ENCODE measurements at places on chromosomes 7 and 10.

GRCh38 chr10:60236869-60237524 lies 152.7 kb downstream of the ANK3 start:
- DNase-seq: no peak

GRCh38 chr7:131066635-131067034 lies 261.0 kb upstream of the MKLN1 start:
- no peak for DNase-seq

DNA sequence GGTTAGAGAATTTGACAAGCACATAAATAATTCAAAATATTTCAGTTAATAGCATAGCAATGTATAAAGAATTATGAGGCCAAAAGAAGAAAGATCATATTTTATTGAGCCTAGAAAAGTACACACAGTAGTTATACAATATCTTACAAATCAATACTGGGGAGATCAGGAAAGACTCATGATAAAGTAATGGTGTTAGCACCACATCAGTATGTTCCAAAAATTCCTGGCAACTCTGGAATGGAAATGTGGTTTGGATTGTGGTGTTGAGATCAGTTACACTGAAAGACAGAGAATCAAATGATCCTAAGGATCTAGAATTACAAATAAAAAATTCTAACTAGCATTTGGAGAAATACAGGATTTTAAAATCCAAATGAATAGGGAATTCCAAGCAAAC lies 420.5 kb upstream of the CNTNAP2 start:
- no peak for DNase-seq

DNA sequence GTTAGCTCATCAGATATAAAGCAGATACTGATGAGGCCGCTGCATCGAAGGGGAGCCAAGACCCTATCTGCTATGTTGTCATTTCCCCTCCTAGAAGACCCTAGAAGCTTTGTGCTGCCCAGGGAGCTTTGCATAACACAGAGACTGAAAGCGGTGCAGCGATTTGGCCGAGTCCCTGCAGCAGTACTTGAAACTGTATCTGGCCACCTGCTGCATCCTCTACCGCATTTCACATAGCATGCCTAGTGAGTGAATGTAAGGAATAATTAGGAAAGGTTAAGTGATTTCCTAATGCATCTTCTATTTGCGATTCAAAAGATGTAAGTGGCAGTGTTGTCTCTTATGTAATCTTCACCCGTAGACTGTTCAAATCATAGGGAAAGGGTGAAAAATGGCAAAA lies 106.7 kb downstream of the LRMDA start:
- DNase-seq: no peak

DNA sequence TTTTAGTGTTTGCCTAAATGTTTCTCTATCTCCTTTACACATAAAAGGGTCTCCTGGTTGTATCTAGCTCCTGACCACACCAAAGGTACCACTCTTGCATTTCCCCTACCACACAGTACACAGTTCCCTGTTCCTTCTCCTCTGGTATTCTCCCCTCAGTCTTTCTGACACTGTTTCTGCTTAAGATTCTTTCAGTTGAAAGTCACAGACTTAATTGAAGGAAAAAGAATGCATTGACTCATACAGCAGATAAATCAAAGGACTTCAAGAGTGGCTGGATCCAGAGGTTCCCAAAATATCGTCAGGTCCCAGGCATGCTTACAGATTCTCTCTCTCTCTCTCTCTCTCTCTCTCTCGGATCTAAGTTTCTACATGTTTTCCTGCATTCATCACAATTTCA lies 185.6 kb upstream of the LRGUK start:
- no peak for DNase-seq

DNA sequence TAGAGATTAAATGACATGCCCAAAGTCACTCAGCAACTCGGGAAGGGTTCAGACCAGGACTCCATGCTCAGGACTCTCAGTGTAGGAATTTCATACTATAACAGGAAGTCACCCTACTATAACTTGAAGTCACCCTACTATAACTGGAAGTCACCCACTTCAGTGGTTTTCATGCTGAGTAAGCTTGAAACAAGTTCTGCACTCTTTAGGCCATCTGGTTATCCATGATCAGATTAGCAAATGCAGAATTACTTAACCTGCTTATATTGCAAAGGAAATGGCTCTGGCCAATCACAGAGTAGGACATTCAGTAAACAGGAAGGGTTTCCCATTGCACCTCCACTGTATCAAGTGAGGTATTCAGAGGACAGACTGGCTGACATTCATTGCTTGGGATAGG lies 1240.4 kb downstream of the GATA3 start:
- no peak for DNase-seq

GRCh38 chr7:81949306-81949705 lies 179.5 kb upstream of the HGF start:
- no peak for DNase-seq

DNA sequence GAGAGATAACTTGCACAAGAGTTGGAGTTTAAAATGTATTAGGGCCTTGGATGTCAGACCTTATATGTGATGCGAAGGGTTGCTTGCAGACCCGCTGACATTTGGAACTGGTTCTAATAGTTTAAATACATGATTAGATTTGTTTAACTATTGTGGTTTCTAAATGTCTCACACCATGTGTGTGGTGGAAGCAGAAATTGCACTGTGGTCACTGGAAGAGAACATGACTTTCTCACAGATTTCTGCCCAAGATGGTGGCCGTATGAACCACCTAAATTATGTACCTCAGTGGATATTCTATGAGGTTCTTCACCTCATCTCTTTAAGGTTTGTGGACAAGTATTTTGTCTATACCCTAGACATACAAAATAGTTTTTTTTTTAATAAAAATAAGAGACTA lies 8.2 kb upstream of the C1QL3 start:
- DNase-seq: no peak

DNA sequence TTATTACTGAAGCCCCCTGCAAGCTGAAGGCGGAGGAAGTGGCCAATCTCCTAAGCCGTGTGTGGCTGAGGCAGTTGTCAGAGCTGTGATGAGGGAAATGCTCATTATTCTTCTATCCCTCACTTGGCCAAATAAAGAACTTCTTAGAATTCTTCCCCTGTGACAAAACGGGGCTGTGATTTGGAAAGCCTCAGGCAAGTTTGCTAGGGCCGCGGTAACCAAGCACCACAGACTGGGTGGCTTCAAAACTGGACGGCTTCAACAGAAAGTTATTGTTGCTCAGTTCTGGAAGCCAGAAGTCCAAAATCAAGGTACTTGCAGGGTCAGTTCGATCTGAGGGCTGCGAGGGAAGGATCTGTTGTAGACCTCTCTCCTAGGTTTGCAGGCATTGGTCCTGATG lies 72.3 kb upstream of the STEAP1B start:
- no peak for DNase-seq

- no peak for DNase-seq
Measured at GRCh38 chr10:12081879-12082557, 13.3 kb downstream of the DHTKD1 start.

DNA sequence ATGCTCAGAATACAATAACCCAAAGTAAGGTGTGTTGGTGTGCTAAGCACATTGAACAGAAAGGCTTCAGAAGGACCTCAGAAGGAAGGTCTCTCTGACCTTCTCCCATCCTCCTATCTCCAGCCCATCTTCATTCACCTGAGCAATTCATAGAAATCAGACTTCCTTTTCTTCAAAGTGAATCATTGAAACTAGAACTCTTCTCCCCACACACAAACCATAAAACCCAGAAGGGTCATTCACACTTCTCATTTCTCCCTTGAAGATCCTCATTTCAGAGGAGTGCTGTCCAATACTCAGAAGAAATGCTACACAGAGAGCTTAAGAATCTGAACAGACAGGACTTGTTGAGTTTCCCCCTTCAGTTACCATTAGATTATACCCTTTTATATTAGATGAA lies 89.5 kb downstream of the VWDE start:
- no peak for DNase-seq

- DNase-seq: no peak
Measured at GRCh38 chr7:98283887-98284222, 2.4 kb downstream of the BRI3 start.

DNA sequence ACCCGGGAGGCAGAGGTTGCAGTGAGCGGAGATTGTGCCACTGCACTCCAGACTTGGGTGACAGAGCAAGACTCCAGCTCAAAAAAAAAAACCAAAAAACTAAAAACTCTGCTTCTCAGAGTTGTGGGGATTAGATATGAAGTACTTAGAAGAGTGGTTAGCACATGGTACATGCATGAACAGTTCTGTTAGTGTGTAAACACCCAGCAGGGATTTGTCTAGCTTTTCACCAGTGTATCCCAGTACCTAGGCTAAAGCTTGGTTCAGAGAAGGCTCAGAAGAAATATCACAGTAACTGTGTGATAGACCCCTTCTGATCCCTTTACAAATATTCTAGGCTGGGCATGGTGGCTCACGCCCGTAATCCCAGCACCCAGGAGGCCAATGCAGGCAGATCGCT lies 9.5 kb downstream of the PPIA start:
- DNase-seq: no peak

DNA sequence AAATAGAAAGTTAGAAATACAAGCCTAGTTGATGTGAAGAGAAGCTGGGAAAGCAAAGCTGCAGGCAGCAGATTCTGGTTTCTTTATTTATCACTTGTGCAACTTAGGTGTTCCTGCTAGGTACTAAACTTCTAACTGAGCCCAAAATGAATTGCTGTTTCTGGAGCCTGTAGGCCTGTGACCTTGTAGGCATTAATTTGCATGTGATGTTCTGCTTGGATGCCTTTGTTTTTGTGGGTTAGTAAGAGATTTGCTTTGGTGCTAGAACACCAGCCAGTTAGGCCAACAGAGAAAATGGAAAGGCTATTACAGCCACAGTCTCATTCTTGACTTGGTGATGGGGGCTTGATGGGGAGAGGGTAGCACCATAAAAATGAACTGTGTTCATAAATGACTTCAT lies 370.7 kb downstream of the PPP1R3A start:
- no peak for DNase-seq

GRCh38 chr7:159197066-159197975 lies 52.7 kb upstream of the VIPR2 start:
- DNase-seq: no peak

DNA sequence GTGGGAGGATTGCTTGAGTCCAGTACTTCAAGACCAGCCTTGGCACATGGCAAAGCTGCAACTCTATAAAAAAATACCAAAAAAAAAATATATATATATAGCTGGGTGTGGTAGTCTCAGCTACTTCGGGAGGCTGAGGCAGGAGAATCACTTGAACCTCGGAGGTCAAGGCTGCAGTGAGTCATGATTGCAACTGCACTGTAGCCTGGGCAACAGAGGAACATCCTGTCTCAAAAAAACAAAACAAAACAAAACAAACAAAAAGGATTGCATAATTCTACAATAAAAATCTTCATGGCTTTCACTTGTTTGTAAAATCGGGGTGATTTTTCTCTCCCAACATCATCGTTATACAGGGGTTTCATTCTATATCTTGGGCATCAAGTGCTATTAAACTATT lies 35.1 kb downstream of the GUSB start:
- DNase-seq: no peak

DNA sequence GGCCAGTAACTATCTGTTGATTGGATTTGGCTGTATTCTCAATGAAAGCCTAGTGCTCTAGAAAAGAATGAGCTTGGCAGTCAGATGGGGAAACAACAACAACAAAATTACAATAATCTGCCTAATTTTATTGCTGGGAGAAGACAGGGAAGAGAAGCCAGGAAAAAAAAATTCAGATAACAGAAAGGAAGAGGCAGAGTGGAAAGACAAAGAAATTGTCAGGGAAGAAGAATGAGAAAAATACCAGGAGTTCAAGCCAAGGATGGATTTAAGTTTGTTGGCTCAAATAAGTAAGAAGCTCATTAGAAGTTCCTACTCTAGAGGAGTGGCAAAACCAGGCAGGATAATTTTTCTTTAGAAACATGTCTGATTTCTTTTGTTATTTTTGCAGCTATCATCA lies 45.9 kb upstream of the PRKG1 start:
- no peak for DNase-seq

GRCh38 chr10:126533644-126534043 lies 136.8 kb downstream of the C10orf90 start:
- no peak for DNase-seq

DNA sequence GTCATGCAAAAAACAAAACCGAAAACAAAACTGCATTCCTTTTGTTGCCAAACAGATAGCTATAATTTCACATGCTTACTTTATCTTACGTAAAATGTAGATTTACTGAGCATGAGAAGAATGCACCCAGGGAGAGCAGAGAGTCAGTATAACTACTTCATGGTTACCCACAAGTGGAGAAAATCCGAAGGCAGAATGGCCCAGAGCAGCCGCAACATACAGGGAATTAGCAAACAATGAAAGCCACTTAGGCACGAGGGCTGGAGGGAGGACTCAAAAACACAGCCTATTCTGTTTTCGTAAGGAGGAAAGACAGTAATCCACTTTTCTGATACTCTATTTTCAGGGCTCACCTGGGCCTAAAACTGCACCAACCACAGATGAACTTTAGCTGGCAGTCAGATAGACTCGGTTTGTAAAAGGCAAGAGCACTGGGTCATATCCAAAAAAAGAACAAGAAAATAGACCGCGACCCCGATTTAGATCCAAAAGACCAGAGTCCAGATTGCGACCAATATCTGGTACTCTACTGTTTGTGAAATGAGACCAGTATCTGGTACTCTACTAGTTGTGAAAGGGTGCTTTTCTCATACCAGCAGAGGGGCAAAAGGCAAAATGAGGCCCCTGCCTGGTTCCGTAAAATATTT lies 1.3 kb downstream of the ITPRIP start:
- DNase-seq: no peak

DNA sequence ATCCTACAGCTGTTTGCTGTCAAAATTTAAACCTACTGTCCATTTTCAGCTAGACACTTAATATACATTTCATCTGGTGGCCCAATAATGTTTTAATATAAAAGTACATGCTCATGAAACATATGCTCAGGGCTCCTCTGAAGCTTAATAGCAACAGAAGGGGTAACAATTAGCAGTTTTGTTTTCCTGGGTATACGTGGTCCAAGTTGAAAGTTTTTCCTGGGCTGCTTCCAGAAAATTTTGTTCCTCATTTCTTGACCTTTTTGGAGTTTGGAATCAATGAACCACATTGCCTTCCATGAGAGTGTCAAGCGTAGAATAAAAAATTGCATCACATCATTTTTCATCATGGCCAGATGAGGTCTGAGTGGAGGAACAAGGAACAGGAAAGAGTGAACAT lies 537.3 kb upstream of the MGMT start:
- no peak for DNase-seq

GRCh38 chr7:92813390-92814024 lies 22.9 kb downstream of the CDK6 start:
- DNase-seq: no peak

DNA sequence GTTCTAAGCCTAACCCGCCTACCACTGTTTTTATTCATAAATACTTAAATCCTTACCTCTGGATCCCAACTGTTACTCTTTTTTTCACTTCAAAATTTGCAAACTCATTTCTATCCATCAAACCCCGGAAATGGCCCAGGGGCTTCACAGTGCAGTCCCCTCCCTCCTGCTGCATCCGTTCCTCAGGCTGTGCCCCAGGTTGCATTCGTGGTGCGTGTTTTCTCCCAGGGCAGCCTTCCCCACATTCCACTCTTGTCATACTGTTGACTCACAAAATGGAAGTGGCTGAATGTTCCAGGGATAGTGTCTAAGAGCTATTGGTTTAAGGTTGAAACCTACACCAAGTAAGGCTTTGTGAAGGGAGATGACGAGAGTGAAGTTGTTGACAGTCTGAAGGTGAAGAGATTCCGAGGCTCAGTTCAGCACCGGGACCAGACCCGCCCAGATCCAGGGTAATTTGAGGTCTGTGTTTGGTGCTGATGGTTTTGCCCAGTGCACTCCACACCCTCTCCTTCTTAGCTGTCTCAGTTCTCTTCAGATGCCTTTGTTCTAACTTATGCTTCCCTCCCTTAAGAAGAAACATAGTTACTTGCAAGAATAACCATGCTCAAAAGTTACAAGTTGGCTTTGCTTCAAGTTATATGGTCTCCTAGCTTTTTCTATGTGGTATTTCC lies 7.7 kb downstream of the INSIG1 start:
- DNase-seq: no peak

Measured in iPS DF 19.7 (cell line).